ENCODE measurements at places on chromosomes 13 and 19.

DNA sequence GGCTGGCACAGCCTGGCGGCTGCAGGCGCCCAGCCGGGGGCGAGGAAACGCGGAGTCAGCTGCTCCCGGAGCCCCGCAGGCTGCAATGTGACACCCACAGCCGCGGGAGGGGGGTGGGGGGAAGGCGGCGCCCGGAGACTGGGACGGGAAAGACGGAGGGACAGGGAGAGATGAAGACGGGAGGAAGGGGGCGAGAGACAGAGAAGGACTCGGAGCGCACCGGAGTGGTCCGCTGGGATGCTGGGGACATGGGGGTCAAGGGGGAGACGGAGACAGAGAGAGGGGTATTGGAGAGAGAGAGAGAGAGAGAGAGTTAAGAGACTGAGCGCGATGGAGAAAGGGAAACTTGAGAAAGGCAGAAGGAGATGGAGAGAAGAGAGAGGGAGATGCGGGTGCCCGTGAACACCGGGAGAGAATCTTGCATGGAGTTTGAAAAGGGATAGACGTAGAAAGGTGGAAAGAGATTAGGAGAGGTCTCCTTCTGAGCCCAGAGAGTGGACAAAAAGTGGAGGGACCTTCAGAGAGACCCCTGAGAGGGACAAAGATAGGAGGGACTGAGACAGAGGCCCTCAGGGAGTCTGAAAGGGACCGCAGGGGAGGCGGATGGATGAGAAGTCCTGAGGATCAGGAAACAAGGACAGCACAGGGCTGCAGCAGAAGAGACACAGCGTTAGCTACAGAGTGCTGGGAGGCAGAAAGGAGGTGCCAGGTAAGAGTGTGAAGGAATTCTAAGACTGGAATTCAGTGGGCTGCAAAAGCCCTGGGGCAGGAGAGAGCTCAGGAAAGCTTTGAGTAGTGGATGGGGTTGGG lies 1.0 kb downstream of the SCN1B start:
- DNase-seq, result no peak

DNA sequence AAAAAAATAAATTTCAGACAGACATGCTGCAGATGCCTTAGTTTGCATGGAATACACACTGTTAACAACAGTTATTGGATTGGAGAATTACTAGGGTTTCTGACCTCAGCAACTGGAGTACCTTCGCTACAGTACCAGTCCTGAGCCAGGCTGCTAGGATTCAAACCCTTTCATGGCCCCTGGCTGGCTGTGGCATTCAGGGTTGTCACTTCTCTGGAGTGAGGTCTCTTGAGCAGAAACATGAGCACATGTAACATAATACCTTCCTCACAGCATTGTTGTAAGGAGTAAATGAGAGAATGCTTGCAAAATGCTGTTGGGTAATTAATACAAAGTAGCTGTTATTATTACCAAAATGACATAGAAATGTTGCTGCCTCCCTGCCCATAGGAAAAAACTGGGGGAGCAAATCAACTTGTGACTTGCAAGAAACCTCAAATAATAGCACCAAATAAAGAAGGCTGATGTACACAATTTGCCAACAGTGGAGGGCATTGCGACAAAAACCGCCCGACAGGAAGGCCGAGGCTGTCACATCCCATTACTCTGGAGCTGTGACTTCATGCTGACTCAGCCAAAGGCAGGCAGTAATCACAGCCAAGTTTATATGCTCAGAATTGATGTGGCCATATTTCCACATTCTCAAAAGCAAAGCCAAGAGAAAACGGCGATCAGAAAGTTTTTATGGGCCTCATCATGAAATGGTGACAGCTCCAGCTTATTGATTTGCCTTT lies 100.4 kb downstream of the RFC3 start:
- no peak for DNase-seq

DNA sequence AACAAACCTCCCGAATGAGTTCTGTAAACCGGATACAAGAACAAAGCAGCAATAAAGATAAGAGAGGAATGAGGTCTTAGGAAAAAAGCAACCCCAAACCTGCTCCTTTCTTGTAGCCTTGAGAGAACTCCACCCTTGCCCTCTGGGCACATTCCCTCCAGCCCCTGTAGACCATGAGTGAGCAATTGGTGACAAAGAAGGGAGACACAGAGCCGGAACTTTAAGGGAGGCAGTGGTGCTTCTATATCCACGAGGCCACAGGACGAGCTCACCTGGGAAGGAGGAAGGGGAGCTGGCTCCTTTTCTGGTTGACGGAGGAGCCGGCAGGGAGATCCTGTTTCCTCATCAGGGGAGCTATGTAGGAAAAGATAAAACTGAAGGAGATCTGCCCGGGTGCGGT lies 13.0 kb downstream of the BRME1 start:
- DNase-seq, result no peak

GRCh38 chr13:25084096-25084495 lies 11.8 kb upstream of the PABPC3 start:
- no peak for DNase-seq

- no peak for DNase-seq
Observed at GRCh38 chr13:66036636-66037035, 1193.5 kb downstream of the PCDH9 start.

GRCh38 chr19:17993076-17993813 lies 14.7 kb upstream of the ARRDC2 start:
- no peak for DNase-seq

GRCh38 chr13:97534540-97534939 lies 100.6 kb downstream of the RAP2A start:
- DNase-seq, result no peak

- DNase-seq, result no peak
Observed at GRCh38 chr19:31641591-31641990, 292.4 kb upstream of the TSHZ3 start.

DNA sequence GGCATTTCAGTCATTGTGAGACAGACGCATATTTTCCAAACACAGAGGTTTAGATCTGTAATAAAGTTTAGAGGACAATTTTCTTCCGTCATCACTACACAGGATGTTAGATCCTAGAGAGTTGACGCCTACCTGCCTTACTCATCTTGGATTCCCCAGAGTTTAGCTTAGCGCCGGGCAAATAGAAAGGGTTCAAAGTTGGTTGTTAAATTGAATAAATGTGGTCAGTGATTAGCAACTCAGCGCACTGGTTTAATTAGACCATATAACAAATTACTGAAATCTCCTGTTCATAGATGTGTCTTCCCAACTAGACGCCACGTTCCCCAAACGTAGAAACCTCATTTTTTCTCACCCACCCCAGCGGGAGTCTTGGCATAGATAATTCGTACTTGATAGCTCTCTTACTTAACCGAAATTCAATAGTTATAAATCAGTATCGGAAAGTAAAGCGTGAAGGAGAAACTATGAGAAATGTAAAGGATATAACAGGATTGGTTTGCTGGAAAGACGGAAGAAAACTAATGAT lies 726 bp upstream of the UFM1 start:
- DNase-seq, result no peak

GRCh38 chr19:50331221-50331993 lies 2.2 kb upstream of the KCNC3 start:
- DNase-seq, result no peak

DNA sequence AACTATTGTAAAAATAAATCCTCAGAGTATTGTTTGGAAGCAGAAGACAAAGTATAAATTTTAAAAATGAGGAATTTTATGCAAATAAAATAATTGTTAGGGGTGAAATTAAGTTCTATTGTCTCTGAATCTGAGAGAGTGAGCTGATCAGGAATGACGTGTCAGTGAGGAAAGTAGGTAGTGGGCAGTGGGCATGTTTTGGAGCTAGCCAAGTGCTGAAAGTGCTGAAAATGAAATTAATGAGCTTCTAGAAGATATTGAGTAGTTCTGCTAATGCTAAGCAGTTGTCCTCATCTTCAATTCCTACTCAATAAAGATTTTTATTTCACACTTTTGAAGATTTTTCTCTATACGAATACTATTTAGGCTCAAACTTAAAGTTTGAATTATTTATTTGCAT lies 1167.8 kb upstream of the PCDH20 start:
- no peak for DNase-seq

DNA sequence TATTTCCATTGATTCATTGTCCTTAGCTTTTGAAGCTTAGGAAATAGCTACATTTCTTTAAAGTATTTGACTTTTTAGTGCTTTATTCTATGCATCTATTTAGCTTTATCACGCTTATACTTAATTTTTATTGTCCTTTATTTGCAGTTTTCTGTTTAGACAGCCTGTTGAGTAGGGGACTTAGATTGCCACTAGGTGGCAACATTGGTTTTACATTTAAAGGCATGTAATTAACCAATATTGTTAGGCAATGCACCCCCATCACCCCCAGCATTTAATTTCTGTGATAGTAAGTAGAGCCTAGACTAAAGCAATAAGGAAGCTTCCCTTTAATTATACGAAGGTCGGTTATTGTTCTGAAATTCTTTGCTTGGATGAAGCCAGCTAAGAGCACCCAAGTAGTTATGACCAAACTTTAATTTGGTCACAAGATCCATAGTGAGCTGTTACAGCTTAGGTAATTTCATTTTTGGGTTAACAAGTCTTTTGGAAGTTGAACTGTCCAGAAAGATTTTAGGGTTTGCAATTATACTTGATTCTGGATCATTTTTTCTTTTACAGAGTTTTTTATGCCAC lies 36.5 kb downstream of the B3GLCT start:
- peak; percentile 74 for DNase-seq

DNA sequence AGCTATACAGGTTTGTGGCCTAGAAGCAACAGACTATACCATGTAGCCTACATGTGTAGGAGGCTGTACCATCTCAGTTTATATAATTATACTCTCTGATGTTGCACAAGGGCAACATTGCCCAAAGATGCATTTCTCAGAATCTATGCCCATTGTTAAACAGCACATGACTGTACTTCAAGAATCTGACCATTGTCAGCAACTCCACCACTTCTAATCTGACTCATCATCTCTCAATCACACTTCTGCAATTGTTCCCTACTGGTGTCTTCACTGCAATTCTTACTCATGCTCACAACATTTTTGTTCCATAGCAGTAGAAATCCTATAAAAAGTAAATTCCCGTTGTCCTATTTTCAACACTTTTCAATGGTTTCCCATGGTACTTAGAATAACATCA lies 63.9 kb upstream of the ATXN8OS start:
- no peak for DNase-seq

GRCh38 chr19:41546386-41546789 lies 29.6 kb upstream of the CEACAM21 start:
- peak; percentile 41 for DNase-seq

GRCh38 chr19:35105411-35106290 lies 10.0 kb upstream of the FXYD3 start:
- DNase-seq, result no peak

- no peak for DNase-seq
Observed at GRCh38 chr13:23391752-23392151, 41.8 kb downstream of the SACS start.

- DNase-seq, result no peak
Observed at GRCh38 chr19:1429750-1430149, 8.4 kb upstream of the RPS15 start.

GRCh38 chr13:94667190-94667589 lies 45.2 kb downstream of the SOX21 start:
- DNase-seq, result no peak

DNA sequence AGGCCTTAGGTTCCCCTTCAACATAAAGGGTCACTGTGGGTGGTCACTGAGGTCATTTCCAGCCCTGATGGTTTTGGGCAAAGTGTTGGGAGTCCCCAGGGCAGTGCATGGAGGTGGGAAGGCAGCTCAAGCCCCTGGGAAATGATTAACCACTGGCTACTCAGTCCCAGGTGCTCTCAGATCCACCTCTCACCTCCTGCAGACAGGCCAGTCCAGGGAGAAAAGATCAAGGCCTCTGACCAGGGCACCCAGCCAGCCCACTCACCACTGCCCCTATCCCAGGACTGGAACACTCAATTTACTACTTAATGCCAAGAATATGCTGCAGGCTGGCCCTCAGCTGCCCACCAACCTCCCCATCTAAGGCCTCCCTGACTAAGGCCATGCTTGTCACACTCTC lies 1307.9 kb downstream of the UQCRFS1 start:
- DNase-seq, result no peak

GRCh38 chr13:31246918-31247317 lies 47.1 kb downstream of the B3GLCT start:
- no peak for DNase-seq
